ENCODE measurements at places on chromosomes 6 and 20.

DNA sequence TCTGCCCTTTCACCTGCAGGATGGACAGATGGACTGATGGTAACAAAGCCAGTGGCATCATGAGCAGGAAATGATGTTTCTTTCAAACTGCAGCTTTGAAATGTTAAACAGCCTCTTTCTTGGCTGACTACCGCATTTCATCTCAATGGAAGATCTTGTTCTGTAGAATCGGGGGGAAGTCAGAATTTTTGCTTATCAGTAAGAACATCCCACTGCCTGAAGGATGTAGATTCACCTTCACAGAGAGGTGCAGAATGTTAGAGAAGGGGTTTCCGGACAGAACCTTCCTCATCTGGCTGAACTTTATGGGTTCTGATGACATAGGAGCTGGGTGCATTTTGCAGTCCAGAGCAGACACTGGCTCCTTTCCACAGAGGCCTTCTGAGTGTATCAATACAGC, 32.7 kb downstream of the GGTLC1 start:
- DNase-seq, result no peak

DNA sequence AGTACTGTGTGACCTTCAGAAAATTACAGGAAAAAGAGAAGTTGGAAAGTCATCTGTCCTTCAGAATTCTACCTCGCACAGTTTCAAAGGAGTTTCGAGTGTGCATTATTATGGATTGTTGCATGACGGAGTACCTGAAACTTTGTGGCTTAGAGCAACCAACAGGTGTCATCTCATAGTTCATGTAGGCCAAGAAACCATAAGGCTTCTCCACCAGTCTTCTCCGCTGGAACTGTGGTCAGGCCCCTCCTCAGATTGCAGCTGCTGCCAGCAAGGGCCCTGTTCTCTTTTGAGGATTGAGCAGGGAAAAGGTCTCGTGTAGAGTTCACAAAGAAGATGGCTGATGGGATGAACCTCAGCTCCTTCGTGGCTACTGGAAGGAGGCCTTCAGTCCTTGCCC, 151.2 kb upstream of the THBS2 start:
- no peak for DNase-seq

- no peak for DNase-seq
Measured at GRCh38 chr20:13402986-13403385, 181.9 kb downstream of the ISM1 start.

DNA sequence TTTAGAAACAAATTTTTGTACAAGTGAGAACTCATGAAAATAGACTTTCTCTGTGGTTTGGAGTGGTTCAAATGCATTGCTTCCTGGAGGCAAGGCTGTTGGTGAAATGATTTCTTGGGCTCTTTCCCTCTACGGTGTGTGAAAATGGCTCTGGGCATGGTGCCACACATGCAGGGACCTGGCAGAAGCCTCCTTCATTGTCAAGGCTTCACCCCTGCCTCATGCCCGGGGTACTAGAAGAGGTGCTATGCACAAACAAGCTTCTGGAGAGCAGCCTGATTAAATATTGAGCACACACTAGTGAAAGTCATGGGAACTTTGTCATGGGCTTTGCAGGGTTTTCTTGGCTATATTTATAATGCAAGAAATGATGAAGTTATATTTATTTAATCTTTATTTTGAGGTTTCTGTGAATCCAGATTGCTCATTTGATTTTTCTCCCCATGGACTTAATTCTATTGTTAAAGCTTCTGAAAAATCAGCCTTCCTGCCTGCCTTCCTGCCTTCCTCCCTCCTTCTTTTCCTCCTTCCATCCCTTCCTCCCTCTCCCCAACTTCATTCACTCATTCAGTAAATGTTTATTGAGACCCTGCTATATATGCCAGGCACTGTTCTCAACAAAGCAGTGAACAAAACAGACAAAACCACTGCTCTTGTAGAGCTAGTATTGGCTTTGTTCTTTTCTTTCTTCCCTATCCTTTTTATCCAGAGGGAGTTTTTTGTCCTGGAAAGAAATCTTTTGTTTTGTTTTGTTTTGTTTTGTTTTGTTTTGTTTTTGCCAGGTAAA, 21.0 kb downstream of the C6orf89 start:
- no peak for DNase-seq

DNA sequence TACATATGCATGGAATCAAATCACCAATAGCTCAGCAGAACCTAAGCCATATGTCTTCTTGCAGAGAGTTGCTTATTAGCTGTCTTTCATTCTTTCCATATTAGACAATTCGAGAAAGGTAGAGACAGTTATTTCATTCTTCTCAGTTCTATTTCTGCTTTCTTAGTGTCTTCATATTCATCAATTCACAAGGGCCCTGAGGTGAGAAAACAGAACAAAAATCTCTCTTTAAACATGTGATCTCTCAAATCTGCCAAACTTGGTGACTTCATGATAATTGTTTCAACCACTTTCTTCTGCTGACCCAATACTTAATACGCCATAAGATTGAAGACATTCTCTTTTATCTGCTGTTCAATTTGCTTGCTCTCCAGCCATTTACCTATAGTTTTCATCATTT, 229.7 kb upstream of the MARCKS start:
- no peak for DNase-seq

GRCh38 chr6:90818163-90818562, 231.3 kb upstream of the MAP3K7 start:
- no peak for DNase-seq

DNA sequence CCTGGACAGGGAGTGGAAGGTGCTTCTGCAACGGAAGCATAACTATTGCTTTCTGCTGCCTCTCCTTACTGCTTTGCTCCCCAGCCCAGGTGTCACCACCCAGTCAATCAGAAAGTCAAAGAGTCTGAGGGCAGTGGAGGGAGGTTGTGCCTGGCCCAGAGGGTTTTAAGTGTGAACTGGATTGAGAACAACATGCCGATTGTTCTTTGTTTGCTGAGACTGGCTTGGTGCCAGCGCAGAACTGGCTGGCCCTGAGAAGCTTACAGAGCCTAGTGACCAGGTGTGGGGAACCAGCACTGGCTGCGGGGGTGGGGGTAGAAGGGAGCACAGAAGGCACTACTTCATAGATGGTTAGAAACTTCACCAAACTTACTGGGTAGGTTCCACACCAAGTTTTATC, 31.1 kb upstream of the ENPP4 start:
- DNase-seq, result no peak

GRCh38 chr6:73264446-73264845, 1.4 kb upstream of the KHDC1 start:
- no peak for DNase-seq

DNA sequence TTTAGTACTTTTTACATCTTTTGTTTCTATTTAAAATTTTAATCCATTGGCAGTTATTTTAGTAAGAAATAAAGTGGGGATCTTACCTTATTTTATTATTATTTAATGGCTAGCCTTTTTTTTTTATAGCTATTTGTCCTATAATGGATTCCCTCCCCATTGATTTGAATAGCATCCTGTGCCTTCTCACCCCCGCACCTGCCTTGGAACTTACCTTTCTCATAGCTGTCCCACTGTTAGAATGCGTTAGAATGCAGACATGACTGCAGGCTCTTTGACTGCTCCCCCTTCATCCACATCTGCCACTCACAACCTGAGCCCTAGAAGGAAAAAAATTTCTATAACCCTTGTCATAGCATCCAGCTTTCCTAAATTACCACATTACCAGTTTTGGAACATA, 9.1 kb downstream of the PKIB start:
- no peak for DNase-seq

DNA sequence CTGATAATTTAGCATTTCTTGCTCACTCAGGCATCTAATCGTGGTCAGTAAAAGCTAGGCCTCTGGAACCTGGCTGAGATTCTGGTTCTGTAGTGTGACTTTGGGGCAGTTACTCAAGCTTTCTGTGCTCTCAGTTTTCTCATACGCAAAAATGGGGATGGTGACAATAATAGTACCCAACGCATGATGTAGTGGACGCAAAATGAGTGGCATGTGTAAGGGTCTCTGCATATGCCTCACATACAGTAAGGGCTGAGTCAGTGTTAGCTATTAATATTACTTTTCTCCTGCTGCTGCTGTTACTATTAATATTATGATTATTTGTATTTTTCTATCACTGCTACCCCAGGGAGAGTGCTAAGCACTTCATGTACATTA, 686 bp downstream of the GINS1 start:
- DNase-seq, result no peak

- no peak for DNase-seq
Measured at GRCh38 chr6:160141001-160141726, 19.5 kb downstream of the SLC22A1 start.

- no peak for DNase-seq
Measured at GRCh38 chr6:45327956-45328522, at the start of gene RUNX2. TSS of gene RUNX2 (plus strand) at chr6:45328330. CDS start at chr6:45328727, 397 bp downstream.

GRCh38 chr6:292506-293192, 362 bp downstream of the DUSP22 start:
- DNase-seq, result peak; percentile 71

DNA sequence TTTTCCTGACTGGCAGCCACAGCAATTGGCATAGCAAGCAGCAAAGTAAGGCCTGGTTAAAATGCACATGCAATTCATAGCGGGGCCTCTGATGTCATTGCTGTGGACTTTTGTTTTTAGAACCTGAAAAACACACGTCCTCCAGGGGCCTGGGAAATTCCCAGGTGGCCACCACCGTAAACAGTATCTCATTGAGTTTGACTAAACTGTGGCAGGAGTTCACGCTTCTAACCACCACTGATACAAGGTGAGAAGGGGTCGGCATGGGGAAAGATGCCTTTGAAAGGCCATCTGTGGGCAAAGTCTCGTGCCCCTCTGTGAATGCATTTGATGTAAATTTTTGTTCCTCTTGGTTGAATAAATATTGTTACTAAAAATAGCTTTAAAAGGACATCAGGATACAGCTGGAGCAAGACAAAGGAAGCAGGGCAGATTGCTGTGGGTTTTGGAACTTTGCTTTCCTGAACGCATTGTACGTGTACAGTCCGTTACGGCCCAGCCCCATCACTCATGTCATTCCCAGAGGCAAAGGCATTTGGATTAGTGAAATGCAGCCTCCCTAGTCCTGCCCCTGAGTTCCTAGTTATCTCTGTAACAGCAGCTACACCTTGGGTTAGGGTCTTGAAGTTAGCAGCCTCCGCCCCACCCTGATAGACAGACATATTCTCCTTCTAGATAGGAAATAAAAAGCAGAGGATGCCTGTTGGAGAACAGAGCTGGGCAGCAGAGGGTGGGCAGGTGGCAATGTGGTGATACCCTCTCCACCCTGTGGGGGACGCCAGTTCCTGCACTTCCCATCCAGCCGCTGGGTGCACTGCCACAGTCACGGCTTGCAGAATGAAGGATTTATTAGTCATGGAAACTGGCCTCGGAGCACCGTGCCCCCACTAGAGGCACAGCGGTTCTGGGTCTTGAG, 80.3 kb downstream of the ZDHHC14 start:
- no peak for DNase-seq

GRCh38 chr20:54681869-54682268, 206.5 kb downstream of the DOK5 start:
- no peak for DNase-seq

- no peak for DNase-seq
Measured at GRCh38 chr6:9841886-9842725, 572.8 kb downstream of the TFAP2A start.

- no peak for DNase-seq
Measured at GRCh38 chr20:56442389-56443365, 25.8 kb upstream of the RTF2 start.

DNA sequence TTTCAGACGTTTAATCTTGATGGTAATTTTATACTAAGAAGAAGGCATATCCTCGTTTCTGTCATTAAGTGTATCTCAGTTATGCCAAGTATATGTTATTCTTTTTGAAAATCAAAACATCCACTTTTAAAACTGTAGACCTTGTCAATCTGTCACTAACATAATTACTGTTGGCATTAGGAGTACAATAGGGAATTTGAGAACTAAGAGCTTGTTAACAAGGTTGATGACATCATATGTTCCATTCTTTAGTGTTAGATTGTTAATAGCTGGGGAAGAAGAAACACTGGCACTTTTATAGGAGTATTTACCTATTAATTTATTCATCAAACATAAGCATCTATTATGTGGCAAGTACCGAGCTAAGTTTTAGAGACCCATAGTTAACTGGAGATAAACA, 76.2 kb downstream of the MAP3K4 start:
- DNase-seq, result no peak

GRCh38 chr6:14309516-14309915, 191.9 kb downstream of the CD83 start:
- DNase-seq, result no peak

DNA sequence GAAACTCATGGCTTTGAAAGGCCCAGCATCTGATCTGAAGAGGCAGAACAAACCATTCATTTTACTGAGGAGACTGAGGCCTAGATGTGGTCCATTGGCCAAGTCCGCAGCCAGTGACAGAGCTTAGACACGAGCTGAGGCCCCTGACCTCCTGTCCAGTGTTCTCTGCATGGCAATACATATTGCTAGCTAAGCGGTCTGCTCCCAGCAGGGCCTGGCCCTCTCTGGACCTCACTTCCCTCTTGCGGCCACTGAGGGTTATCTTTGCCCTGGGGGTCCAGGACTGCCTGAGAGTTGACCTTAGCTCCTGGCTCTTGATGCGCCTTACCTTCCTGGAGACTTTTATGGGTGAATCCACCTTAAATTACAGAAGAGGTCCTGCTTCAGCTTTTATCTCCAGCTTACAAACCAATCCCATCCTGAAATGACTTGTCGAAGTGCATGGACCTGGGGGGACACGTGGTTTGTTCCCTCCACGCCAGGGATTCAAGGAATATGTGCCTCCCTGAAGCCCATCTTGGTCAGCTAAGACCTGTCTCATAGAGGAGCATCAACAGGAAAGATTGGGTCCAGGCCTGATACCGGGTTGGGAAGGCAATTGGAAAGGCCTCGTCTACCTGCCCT, 75.6 kb downstream of the CNBD2 start:
- no peak for DNase-seq

DNA sequence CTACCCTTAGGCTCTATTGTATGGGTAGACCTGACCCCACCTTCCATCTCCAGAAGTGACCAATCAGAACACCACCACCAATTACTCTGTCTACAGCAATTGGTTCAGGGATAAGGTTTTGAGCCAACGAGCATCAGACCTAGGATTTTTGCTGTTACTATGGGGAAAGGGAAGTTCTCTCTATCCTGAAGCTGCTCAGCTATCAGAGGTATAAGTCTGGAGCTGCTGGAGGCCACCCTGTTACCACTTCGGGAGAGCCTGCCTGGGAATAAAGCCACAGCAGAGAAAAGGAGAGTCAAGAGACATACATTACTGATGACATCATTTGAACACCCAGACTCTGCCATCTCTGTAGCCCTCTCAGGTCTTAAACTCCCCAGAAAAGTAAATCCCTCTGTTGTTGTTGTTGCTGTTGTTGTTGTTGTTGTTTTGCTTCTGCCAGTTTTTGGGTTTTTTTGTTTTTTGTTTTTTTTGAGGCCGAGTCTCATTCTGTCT, 94.5 kb downstream of the PREX1 start:
- no peak for DNase-seq

GRCh38 chr20:40223810-40224209, 465.2 kb downstream of the MAFB start:
- DNase-seq, result no peak

GRCh38 chr6:3245216-3245615, 13.5 kb upstream of the PSMG4 start:
- DNase-seq, result no peak

DNA sequence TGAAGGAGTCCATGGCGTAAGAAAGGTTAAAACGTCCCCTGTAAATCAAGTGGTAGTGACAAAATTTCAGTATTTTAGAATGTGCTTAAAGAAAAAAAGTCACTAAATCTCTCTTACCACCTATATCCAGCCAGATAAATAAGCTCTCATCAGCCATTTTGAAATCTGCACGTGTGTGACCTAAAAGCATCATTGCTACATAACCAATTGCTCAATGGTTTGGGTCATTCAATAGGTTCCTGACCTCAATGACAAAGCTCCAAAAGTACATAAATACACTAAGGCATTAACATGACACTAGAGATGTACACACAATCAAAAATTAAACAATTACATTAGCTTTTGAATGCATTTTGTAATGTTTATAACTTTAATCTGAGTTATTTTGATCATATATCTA, 272.4 kb downstream of the GMDS start:
- no peak for DNase-seq

Data from activated naive CD4-positive, alpha-beta T cell treated with anti-CD3 and anti-CD28 coated beads, Interleukin-2, amount 50 U/mL, for 16 hours (primary cell).